ENCODE measurements at places on chromosomes 6 and 20.

DNA sequence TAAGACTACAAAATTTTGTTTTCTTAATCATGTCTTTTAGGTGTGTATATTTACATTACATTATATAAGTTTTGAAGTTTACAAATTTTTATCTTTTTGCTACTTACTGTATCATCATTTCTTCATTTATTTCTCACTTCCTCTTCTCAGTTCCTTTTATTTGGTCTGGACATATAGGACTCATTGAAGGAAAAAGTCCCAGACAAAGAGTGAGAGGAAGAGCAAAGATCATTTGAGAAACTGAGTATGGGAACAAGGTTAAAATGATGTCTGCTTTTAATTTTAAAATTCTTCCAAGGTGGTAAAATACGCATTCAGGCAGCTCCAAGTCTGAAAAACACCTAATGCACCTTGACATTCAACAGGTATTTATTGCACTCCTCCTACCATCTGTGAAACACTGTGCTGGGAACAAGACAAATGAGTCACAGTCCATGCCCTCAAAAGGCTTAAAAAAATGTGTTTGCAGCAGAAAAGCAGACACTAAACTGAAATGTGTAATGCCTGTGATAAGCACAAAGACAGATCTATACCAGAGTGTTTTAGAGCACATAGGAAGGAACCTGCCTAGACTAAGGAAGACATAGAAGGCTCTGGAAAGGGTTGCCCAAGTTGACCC, 63.2 kb downstream of the PKIB start:
- no peak for DNase-seq

- DNase-seq, result no peak
Observed at GRCh38 chr6:88490908-88491264, 324.7 kb upstream of the CNR1 start.

GRCh38 chr20:24530131-24530680, 60.8 kb downstream of the SYNDIG1 start:
- no peak for DNase-seq

GRCh38 chr20:56625837-56626236, 3.3 kb upstream of the TFAP2C start:
- no peak for DNase-seq

GRCh38 chr6:48766349-48766748, 655.4 kb upstream of the PTCHD4 start:
- DNase-seq, result no peak

DNA sequence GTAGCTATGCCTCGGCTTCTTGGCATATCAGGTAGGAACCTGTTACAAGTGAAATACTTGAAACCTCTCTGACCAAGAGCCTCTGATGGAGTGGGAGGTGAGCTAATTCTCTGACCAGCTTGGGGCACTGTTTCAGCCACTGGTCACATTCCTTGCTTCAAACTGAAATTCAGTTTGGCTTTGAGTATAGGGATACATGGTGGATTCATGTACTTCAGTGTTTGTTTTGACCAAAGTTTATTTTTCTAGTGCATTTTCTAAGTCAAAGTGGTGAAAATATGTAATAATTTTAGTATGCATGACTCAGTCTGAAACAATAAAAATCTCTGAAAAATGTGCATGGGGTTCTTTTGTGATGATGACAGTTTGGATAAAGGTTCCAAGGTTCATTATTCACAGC, 18.6 kb downstream of the TTPAL start:
- DNase-seq, result no peak

DNA sequence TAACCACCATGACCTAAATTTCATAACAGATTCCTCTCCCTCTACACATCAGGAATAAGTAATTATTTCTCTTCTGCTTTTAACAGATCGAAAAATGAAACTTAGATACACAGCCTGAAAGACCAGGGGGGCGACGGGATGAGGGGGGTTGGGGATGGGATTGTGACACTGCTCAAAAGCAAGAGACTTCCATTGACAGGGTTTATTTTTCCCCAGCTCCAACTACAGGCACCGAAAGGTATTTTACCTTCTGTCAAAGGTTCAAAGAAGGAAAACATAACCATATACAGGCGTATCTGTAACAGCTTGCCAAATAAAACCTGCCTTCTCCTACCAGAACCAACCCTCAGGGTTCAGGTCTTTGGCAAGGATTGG, 1.3 kb downstream of the EPHA7 start:
- peak; percentile 35 for DNase-seq

GRCh38 chr6:162151021-162151665, 576.4 kb downstream of the PRKN start:
- no peak for DNase-seq

GRCh38 chr6:82017288-82017687, 230.3 kb downstream of the IBTK start:
- DNase-seq, result no peak

GRCh38 chr20:47411161-47411560, 54.7 kb upstream of the ZMYND8 start:
- DNase-seq, result no peak

All from NCI-H2227 treated with DMSO at 0.1 percent for 48 hours (cell line).